ENCODE measurements at places on chromosomes 16 and 17.

DNA sequence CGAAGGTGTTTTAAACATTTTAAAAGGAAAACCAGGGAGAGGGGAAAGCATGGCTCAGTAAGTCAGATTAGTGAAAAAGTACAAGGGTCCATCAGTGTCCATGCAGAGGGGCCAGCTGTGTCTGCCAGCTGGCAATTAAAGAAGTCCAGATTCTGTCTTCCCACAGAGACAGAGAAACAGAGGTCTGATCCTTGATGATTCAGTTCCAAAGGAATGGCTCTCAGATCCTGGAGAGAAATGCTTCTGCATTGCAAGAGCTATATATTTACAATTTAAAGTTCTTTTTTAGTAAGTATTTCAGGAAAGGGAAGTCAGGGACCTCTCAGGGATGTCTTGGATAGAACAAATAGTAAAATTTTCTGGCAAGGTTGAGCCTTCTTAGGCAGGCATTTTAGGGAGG lies 56.2 kb downstream of the HSD17B2 start:
- peak; percentile 68 for DNase-seq

DNA sequence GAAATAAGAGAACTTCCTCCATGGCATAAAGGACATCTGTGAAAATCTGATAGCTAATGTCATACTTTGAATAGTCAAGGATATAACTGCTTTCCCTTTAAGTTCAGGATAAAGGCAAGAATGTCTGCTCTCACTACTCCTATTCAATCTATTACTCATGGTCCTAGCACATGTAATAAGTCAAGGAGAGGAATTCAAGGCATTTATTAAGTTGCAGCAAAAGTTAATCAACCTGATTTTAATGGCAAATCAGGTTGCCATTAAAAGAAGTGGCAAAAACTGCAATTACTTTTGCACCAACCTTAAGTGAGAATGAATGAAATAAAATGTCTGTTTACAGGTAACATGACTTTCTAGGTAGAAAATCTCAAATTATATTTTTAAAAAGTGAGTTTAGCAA lies 225.9 kb downstream of the CNTNAP4 start:
- no peak for DNase-seq

DNA sequence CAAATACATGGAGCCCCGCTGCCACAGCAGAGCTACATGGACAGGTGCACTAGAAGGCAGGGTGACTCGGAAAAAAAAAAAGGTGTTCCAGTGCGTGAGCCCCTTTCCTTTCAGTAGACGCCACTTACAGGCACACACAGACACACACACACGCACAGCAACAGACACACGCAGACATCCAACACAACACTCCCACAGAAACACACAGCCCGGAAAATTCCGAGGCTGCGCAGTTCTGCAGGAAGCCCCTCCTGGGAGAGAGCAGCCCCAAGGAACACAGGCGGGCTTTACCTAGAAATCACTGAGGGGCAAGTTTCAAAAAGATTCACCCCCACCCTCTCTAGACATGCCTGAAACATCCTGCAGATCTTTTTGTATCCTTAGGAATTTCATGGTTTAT lies 136.0 kb upstream of the WSB1 start:
- DNase-seq: no peak

- no peak for DNase-seq
These were observed 31.6 kb downstream of the EFCAB5 start for GRCh38 chr17:29973005-29973404.

DNA sequence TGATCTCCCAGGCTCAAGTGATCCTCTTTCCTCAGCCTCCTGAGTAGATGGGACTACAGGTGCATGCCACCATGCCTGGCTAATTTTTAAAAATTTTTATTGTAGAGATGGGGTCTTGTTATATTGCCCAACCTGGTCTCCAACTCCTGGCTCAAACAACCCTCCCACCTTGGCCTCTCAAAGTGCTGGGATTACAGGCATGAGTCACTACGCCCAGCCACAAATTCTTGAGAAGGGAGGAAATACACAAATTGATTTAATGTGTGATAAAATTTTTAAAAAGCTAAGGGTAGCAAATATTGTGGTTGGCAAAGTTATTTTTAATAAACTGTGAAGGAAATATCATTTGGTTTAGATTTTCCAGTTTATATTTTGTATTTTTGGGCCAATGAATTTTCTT lies 9.6 kb downstream of the ITGAD start:
- peak; percentile 46 for DNase-seq

GRCh38 chr16:929227-930073 lies 41.3 kb downstream of the LMF1 start:
- no peak for DNase-seq

- DNase-seq: peak; percentile 72
These were observed 58.0 kb downstream of the CREBBP start for GRCh38 chr16:3822366-3823045.
